ENCODE measurements at places on chromosomes 12 and 14. TPM values are rescaled to one million over a fixed set of nuclear protein-coding genes. Genes with fewer than 3 reads are reported as not detected.

CLMN gene
- total RNA-seq, result 2.1 TPM

NOXRED1 gene
- 0.16 TPM for total RNA-seq

FBXL14 gene
- total RNA-seq, result 6.7 TPM

SPATA7 gene
- total RNA-seq, result 15.1 TPM

Measured in hair follicle dermal papilla cell (primary cell).